ENCODE measurements at places on chromosomes 1 and 21. TPM values are rescaled to one million over a fixed set of nuclear protein-coding genes. Genes with fewer than 3 reads are reported as not detected.

APCS gene
- not detected for total RNA-seq

CHIA gene
- not detected for total RNA-seq

PADI3 gene
- total RNA-seq: not detected

HSPA6 gene
- 1.1 TPM for total RNA-seq

DIRAS3 gene
- not detected for total RNA-seq

IL24 gene
- not detected for total RNA-seq

FHAD1 gene
- 0.21 TPM for total RNA-seq

ROR1 gene
- total RNA-seq: not detected

CLCNKB gene
- total RNA-seq: not detected

PLEKHN1 gene
- 2.2 TPM for total RNA-seq

DNA sequence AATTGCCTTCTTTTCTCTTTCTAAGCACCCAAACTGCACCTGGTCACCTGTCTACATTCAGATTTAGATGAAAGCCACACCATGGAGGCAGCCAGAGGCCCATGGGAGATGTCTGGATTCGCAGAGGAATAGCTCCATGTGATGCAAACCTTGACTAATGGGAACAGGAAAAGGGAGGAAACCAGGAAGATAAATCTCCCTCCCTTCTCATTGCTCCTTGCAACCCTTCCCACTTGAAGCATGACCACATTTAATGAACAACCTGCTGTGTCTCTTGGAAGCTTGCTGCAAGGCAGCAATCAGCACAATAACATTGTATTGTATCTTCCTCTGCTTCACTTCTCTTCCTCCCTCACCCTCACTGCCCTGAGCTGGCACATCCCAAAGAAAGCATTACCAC is 42.6 kb upstream of the KLF17 start:
- DNase-seq: no peak

DNA sequence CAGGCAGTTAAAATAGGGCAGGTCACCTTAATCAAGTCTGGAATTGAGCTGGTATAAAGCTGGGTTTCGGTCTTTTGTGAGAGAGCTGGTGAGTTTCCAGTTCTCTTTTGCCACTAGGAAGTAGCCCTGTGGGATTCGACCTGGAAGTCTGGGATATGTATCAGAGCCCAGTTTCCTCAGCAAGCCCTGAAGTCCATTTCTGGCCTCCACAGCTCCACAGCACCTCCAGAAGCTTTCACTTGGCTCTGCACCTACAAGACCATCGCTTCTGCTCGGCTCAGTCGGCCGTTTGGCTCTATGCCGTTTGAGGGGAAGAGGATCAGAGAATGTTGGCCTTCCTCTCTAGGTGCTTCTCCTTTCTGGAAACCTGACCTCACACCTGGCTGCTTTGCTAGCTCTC is 148.0 kb downstream of the GALNT2 start:
- no peak for DNase-seq

DNA sequence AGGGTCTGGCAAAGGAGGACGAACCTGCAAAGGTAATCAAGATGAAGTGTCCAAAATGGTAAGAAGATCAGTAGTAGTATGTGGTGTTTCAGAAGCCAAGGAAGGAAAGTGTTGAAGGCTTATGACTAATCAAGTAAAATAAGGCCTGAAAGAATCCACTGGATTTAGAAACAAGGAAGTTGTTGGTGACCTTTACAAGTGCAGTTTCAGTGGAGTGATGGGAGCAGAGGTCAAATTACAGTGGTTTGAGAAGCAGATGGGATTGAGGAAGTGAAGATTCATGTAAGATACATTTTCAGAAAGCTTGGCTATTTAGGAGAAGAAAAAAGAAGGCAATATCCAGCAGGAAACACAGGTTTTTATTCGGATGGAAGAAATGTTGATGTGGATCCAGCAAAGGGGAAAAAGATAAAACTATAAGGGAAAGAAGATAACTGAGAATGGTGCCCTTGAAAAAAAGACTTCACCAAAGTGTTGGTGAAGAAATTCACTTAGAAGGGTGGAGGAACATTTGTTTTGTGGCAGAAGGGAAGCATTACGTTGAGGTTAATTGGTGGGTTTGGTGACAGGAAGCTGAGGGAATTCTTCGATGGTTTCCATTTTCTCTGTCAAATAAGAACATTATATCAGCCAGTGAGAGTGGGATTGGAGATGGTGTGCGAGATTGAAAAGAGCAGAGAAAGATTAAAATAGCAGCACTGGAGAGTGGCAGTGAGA is 2.1 kb downstream of the ARMH1 start:
- DNase-seq: no peak

DNA sequence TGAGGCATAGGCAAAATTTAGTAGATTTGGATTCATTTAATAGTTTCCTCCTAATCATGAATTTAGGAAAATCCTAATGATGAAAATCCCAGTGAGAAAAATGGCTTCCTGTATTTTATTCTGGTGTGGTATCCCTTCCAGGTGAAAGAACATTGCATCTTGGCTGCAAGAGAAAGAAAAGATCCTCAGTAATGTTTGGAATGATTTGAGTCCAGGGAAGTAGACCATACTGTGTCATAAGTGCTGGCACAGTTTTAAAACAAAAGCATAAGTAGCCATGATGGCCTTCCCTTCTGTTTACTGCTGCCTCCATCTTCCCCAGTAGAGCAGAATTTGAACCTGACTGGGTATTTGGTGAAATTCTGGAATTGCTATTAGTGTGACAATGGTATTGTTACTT is 52.8 kb downstream of the CACHD1 start:
- DNase-seq: no peak

DNA sequence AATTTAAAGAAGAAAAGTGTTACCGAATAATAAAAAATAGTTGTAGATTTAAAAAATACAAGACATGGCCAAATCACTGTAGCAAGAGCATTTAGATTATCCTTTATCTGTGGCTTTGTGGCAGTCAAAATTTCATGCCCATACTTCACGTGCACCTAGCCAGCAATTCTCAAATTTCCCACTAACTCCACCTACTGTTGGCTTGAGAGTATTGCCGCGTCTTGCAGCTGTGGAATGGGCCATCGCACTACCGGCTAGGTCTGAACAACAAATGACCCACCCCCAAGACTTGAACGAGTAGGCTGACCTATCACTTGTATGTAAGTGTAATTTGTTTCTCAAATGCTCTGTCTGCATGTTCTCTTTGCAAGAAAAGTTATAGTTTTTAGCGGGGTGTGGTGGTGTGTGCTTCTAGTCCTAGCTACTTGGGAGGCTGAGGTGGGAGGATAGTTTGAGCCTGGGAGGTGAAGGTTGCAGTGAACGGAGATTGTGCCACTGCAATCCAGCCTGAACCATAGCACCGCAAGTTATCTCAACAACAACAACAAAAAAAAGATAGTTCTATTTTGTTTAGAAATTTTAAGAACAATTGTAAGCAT is 4.1 kb downstream of the KRTAP13-4 start:
- DNase-seq: peak; percentile 28

GRCh38 chr1:61523893-61524605 is 200.9 kb downstream of the TM2D1 start:
- no peak for DNase-seq

DNA sequence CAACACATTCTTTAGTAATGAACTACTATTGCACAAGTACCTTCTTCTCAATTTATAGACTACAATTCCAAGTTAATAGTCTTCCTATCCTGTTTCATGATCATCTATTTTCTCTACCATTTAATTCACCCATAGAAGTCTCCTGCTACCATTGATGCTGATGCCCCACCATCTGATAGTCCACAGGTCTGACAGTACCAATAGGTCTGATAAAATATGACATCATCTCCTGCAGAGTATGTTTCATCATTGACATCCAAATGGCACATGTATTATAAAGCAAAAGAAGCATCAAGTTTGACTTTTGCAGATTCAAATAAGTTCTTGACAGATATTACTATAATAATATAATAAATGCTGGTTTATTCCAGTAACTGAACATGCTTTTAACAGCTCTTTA is 5.5 kb downstream of the COP1 start:
- no peak for DNase-seq

DNA sequence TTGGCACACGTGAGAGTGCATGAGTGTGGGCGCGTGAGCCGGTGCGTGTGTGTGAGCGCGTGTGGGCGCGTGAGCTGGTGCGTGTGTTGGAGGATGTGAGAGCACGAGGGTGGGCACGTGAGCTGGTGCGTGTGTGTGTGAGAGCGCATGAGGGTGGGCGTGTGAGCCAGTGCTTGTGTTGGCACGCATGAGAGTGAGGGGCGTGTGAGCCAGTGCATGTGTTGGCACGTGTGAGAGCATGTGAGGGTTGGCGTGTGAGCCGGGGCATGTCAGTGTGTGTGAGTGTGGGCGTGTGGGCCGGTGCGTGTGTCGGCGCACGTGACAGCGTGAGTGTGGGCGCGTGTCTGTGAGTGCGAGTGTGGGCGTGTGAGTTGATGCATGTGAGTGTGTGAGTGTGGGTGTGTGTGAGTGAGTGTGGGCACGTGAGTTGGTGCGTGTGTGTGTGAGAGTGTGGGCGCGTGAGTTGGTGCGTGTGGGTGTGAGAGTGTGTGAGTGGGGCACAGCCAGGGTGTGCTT is 45.7 kb upstream of the ARHGEF16 start:
- DNase-seq: no peak

DNA sequence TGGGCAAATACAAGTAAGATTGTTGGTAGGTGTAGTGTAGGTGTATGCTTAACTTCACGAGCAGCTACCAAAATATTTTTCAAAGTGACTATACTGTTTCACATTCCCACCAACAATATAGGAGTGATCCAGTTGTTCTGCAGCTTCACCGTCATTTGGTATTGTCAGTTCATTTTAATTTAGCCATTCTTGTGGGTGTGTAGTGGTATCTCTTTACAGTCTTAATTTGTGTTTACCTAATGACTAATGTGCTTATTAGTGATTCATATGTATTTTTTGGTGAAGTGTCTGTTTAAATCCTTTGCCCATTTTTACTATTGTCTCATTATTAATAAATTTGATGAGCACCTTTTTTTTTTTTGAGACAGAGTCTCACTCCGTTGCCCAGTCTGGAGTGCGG is 35.4 kb downstream of the RCSD1 start:
- no peak for DNase-seq

GRCh38 chr1:114350731-114351445 is 160.1 kb downstream of the TRIM33 start:
- no peak for DNase-seq

DNA sequence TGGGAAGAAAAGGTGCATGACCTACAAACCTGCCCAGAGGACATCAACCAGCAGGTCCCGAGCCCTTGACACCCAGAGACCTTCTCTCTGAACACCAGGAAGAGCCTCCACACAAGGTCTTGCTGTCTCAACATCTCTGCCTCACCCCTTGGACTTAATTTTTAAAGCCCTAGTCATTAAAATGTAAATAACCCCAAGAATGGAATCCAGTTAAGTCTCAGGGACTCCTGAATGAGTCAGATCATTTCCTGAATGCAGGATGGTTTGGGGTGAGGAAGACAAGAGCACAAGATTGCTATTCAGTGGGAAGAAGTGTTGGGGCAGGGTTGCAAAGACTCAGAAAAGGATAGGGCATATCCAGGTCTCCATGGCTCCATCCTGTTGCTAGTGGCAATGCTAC is 17.8 kb upstream of the GRIK3 start:
- no peak for DNase-seq

DNA sequence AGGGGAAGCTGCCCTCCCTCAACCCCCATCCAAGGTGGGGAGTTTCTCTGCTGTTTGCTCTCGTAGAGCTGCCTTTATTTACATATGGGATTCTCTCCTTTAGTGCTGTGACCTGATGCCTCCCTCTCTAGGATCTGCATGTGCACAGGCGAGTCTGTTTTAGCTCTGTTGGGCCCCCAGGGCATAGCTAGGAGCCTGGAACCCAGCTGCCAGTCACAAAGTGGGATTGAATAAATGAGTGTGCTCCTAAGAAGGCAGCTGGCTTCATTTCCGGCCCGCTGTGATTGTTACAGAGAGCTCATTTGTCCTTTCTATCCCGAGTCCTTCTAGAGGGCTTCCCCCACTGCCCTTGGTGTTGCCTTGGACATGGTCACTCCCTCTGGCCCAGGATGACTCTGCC is 176.6 kb downstream of the GRIK3 start:
- DNase-seq: no peak

DNA sequence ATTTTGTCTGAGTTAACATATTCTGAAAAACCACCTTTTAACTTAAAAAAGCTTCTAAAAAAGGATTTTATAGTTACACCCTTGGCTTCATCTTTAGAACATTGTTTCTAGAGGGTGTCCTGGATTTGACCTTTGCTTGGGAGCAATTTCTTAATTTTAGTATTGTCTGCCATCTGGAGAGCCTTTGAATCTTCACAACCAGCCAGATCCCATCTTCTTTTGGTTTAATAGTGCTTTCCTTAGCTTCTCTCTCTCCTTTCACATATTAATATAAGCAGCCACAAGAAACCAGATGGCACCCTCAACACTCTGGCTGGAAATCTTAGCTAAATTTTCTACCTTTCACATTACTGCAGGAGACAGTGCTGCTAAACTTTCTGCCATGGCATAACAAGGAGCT is 76.5 kb upstream of the TSPAN2 start:
- DNase-seq: no peak

- DNase-seq: no peak
Observed at GRCh38 chr1:241639623-241640148, 483 bp downstream of the CHML start.

DNA sequence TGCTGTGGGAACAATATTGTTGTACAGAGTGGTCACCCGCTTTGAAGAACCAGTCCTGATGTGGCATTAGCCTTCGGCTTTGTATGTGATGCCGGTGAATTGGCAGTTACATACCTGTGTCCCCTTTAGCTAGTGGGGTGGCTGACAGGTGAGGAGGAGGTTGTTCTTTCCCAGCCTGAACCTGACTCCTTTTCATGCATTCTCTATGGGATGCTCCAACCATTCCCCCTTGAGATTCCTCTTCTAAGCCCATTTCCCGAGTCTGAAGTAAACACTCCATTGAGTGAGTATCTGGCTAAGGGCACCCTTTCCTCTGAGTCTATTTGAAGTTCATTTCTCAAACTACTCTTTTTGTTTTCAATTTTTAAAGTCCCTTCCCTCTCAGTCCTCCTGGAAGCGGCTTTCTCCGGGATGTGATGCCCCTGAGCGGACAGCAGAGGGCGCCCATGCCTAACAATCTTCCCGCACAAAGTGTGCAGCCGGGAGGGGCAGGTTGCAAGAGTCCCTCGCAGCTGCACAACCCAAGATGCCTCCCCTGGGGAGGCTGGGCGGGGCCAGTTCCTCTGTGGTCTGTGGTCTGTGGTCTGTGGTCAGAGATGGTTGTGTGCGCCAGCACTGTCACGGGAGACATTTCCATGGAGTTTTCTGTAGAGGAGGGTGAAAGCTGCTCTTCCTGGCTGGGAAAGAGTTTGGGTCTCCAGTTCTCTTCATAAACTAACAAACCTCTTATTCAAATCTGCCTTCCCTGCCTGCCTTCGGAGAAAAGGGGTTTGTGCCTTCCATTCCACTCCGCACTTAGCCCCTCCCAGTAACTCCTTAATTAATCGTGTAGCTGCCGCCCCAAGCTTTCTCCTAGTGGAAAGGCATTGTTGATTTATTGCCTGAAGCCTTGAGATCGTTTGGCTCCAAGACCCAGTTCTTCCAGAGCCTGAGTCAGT is 36.4 kb upstream of the LMX1A start:
- peak; percentile 93 for DNase-seq
